ENCODE measurements at places on chromosomes 12 and 14.

- no peak for DNase-seq
These were observed 1225.6 kb downstream of the VRK1 start for GRCh38 chr14:98022541-98023520.

GRCh38 chr12:121711361-121712189, 977 bp upstream of the TMEM120B start:
- DNase-seq, result peak; percentile 35

DNA sequence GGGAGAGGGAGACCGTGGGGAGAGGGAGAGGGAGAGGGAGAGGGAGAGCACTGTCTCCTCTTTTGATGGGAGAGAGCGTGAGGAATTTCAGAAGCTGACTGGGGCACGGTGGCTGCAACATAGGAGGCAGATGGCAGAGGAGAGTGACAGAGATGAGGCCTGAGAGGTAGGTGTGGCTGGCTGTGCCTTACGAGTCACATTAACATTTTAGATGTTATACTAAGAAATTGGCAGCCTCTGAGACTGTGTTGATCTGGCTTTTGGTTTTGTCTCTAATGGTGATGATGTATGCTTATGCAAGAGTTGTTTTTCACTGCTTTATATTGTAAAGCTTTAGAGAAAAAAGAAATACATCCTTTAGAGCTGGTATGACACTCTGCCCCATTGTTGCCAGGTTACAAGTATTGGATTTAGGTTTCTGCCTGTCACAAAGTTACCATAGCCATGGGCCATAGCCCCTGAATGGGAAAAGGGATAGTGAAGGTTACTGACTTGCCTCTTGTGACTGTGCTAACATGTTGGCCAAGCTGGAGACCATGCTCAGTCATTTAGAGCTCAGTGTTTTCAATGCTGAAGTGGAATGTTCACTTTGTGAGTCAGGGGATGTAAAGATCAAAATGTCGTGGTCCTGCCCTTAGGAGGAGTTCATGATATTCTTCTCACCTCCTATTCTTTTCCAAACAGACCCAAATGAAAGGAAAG, 186.2 kb downstream of the SYNE2 start:
- no peak for DNase-seq

GRCh38 chr12:130916241-130916911, 37.3 kb upstream of the ADGRD1 start:
- DNase-seq, result peak; percentile 26

DNA sequence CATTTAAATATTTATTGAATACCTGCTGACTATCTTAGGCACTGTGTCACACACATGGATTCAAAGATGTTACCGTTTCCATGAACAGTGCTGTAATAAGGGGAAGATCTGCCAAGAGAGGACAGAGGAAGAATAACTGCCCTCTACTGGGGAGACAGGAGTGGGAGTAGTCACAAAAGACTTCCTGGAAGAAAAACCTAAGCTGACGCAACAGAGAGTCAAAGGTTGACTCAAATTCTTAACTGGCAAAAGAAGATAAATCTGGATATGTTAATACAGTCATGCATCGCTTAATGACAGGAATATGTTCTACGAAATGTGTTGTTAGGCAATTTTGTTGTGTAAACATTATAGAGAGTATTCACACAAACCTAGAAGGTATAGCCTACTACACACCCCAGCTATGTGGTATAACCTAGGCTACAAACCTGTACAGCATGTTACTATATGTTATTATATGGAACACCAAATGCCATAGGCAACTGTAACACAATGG, 51.5 kb downstream of the DCAF5 start:
- DNase-seq, result peak; percentile 30
